Skin of body (tissue), 3 donors: ENCODE measurements at places on chromosomes 16 and 17.
A peak's percentile ranks its signal among the peaks of the same experiment; 100 is the strongest.

DNA sequence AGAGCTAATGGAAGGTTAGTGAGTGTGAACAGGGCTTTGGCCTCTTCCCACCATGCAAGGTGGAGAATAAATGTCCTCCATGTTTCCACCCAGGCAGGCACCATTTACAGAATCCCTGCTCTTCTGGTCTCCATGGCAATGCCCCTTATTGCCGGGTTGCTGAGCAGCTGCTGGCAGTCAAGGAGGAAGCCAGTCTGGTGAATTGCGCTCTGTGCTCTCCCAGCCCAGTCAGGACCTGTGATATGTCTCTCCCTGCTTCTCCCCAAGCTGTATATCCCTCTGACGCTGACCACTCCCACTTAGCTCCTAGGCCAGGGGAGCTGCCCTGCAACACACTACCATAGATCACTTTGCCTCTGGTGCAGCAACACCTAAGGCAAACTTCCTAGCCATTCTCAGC, 402.1 kb upstream of the ERCC4 start:
- DNase-seq, result no peak

DNA sequence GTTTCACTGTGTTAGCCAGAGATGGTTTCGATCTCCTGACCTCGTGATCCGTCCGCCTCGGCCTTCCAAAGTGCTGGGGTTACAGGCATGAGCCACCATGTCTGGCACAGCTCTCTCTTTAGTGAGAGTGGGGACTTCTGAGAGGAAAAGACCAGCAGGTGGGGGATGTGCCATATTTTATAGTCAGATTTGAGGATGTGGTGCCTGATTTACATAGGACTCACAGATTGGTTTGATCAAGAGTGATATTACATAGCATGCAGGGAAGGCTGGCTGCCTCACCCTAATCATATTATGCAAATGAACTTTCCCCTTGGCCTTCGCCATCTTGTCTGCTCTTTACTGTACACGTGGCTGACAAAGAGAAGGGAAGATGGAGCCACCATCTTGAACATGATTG, 28.1 kb upstream of the MAPK3 start:
- DNase-seq, result no peak

- no peak for DNase-seq
Observed at GRCh38 chr17:909642-910323, 69.8 kb downstream of the NXN start.

- DNase-seq, result peak; percentile 27
Observed at GRCh38 chr16:56423584-56424403, 1.6 kb downstream of the AMFR start.

GRCh38 chr17:40340880-40341807, 23.4 kb downstream of the GJD3 start:
- DNase-seq, result peak; percentile 74

- no peak for DNase-seq
Observed at GRCh38 chr16:81885976-81886586, 107.0 kb downstream of the PLCG2 start.

DNA sequence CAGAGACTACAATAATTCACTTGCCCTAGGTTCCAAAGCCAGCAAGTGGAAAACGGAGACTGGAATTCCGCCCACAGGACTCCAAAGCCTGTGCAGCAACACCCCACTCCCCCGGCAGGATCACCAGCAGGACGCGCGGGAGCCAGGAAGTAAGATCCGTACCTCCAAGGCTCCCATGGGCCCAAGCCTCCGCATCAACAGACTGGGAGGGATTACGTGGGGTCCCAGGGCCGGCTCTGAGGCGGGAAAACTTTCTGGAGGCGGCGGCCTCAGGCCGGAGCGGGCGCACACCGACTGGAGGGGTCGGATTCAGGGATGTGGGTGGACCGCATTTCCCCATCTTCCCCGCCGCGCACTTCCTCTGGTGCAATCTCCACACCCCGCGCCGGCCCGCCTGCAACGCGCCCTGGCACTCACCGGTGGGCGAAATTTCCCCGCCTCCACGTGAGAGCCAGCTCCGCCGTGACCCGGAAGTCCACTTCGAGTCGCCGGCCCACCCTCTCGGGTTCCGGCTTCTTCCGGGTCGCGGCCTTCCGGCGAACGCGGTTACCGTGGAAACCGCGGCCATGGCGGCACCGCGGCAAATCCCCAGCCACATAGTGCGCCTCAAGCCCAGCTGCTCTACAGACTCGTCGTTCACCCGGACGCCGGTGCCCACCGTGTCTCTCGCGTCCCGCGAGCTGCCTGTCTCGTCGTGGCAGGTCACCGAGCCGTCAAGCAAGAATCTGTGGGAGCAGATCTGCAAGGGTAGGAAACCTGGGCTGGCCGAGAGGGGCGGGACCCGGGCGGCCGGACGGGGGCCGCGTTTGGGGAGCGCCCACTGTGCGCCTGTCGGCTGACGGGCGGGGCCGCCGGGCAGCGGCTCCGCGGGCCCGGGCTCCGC, at the start of the genes IQCK and KNOP1:
IQCK (plus strand) TSS at position 531 of the 883 bp plus-strand sequence; CDS start at position 567, 36 bp downstream.
KNOP1 (minus strand) TSS at position 487 of the 883 bp plus-strand sequence. CDS start 3,192 bp downstream, outside the sequence.
- peak; percentile 86 for DNase-seq

DNA sequence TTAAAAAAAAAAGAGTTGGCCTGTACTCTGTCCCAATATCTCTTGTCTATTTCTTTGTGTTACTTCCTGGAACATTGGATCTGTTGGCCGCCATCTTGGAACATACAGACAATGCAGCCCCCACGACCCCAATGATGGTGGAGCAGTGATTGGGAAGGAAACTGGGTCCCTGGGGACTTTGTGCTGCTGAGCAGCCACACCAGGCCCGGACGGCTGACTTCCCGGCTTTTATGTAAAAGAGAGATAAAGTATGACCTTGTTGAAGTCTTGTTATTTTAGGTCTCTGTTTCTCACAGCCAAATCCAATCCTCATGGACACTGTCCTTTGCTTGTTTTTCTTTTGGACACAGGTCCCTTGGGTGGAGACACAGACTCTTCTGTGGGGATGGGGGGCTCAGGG, 204.5 kb downstream of the SALL1 start:
- no peak for DNase-seq

- DNase-seq, result no peak
Observed at GRCh38 chr17:17508646-17509591, 12.7 kb upstream of the RASD1 start.

GRCh38 chr16:1533443-1533951, at the start of gene TMEM204:
TSS of gene TMEM204 (plus strand) at chr16:1533666. CDS start at chr16:1534276, 610 bp downstream.
- peak; percentile 78 for DNase-seq

- DNase-seq, result no peak
Observed at GRCh38 chr17:78484271-78485246, 92.6 kb downstream of the DNAH17 start.

- DNase-seq, result peak; percentile 57
Observed at GRCh38 chr16:66551348-66551759, 1.0 kb upstream of the CKLF start.

DNA sequence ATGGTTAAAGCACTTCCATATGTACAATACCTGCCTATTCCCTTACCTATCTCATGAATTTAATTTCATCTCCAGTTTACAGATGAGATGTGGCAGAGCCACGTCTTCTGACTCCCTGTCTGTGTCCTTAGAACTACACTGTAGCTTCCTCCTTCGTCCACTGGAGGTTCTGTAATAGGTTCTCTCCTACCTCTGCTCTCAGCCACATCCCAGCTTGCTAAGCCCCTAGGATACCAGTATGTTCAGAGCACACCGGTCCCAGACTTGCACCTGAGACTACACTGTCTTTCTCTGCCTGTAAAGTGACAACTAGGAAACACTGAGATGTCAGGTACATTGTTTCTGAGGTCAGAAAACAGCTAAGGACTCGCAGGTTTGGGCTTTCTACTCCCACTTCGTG, 3.8 kb upstream of the RASL10B start:
- DNase-seq, result no peak

DNA sequence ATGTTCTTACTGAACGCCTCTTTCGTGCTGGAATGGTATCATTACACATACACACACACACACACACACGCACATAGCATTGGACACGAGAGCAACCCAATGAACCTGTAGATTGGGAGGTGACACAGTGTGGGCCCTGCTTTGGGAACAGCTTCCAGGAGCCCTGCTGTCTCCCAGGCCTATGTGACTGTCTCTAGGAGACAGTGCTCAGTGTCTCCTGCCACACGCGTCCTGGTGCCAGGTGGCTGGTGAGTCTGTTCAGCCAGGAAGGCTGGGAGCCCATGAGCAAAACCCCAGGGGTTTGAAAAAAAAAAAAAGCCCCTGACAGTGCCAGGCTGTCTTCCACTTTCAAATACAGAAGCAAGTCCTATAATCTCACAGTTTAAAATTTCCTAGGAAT, 2.4 kb upstream of the SPOP start:
- DNase-seq, result no peak

DNA sequence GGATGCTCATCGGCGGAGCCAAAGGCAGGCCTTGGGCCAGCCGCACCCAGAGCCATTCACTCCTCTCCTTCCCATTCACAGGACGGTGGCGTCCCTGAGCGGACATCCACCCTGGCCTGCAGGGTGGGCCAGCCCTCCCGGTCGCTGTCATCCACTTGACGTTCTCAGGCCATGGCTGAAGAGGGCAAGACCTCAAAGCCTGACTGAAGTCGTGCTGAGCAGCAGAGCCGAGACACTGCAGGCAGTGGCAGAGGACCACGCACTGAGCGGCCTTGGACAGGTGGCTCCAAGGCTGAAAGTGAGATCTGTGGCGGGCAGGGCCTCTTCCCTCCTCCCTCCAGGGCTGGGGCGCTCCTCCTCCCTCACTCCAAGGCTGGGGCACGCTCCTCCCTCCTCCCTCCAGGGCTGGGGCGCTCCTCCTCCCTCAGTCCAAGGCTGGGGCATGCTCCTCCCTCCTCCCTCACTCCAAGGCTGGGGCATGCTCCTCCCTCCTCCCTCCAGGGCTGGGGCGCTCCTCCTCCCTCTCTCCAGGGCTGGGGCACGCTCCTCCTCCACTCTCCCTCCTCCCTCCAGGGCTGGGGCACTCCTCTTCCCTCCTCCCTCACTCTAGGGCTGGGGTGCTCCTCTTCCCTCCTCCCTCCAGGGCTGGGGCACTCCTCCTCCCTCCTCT, 24.1 kb downstream of the GNPTG start:
- DNase-seq, result no peak

DNA sequence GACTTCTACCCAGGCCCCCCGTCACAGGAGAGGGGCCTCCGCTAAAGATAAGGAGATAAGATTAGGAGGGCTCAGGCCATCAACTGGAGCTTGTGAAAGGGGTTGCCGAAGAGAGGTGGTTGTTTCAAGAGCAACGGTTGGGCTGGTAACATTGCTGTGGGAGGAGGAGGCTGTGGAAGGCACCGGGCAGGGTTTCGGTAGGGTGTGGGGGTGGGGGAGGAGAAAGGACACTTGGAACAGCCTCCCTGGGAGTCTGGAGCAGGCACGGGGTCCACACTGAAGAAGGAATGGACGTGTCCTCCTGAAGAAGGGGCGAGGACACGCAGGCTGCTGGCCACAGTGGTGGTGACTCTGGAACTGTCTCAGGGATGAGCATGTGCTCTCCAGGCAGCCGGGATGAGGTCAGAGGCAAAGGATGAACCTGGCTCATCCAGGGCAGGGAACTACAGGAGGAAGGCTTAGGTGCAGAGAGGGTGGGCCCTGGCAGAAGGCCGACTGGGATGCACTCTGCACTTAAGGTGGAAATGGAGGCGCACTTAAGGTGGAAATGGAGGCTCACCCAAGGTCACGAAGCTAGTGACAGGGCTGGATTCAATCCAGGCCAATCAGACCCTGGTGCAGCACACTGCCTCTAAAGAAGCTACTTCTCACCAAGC, 1.2 kb upstream of the EPX start:
- DNase-seq, result no peak

- DNase-seq, result no peak
Observed at GRCh38 chr17:57498443-57498842, 242.1 kb downstream of the MSI2 start.

DNA sequence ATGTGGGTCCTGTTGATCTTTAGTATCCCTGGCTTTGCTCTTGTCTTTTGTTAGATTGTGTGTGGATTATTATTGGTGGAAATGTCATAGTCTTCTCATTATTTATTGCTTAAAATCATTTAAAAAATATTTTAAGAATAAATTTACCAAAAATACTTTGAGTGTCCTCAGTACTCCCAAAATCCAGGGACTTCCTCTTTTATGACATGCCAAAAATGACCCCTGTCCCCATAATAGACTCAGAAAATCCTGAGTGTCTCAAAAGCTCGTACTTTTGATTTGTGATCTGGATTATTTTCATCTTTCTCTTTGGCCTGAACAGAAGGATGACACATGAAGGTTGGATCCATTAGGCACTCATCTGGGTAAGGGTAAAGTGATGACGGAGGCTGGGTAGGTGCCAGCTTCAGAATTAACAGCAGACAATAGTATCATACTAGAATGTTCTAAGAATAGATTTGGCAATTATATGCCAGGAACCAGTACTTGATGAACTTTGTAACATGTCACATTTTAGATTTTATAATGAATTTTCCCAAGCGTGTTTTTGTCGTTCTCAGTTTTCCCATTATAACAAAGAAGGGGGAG, 602.2 kb upstream of the CDH8 start:
- DNase-seq, result peak; percentile 65

DNA sequence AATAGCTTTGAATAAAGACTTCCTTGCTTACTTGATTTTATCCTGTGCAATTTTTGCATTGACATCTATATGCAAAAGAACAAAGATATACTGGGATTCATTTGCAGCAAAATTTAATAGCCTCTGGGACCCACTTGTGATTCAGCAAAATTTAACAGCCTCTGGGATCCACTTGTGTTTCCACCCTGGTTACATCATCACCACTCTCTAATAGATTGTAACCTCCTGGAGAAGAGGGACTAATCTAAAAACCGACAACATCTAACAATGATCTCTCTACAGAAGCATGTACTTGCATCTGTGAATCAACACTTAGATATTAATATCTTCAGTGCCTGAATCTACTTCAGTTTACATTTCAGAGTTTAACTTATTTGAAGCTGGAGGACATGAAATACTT, 202.0 kb upstream of the CPHXL start:
- DNase-seq, result no peak

GRCh38 chr16:11554053-11554452, 32.7 kb downstream of the LITAF start:
- DNase-seq, result no peak

DNA sequence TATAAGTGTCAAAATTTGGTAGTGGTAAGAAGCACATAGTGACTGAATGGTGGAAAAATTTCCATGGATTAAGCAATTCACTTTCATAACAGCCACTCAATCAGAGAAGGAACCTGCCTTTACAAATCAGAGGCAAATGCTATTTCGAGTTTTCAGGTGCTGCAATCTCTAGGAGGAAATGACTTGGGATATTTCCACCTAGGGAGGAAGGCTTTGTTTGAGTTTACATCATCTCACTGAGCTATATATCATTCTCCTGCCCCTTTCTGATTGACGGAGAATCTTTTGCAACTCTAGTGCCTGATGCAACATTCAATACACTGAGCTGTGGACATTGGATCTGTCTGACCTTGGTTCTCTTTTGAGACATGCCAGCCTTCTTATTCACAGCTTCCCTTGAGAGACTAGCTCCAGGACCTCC, 26.3 kb downstream of the MARCHF10 start:
- no peak for DNase-seq
